ENCODE measurements at places on chromosomes 2 and 18.

DNA sequence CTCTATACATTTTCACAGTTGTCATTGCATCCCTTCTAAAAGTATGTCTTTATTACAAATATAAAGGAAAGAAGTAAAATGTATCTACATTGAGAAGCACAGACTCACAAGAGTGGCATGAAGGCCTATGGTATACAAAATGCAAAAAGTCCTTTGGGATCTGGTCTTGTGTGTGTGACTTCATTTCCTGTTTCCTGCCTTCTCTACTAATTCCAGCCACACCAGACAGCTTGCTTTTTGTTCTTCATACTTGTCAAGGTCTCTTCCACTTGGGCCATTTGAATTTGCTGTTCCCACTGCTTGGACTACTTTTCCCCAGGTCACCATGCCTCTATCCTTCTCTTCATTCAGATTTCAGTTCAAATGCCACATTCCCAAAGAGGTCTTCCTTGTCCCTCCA is 6.7 kb upstream of the PNO1 start:
- no peak for DNase-seq

DNA sequence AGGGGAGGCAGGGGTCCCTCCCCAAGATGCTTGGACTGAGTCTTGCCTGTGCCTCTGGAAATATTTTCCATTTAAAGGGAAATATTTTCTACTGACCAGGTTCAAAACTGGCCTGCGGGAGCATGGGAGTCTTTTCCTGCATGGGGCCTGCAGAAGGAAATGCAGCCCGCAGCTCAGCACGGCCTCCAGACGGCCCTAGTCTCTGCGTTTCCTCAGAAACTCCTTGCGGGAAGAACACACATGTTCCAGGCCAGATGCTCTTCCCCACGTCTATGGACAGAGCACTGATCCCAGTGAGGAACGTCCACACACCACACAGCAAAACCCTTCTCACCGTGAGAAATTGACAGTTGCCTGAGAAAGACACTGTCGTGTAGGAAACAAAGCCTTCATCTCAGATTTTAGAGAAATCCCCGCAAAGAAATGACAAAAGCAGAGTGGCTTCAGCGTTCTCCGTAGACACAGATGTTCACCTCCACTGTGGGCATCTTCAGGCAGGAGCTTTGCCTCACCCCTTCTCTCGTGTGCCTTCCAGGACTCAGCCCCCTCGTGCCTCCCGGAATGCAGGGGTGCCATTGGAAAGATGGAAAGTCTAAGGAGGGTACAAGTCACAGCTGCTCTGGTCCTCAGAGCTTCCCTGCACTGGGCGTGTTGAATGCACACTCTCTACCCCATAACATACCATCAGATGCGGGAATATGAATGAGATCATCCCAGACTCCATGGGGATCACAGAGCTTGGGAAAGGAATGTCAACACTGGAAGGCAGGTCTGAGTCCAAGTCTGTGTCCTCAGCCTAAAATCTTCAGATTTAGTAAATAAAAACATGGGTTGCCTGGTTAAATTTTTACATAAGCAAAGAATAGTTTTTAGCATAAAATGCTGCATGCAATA is 438.7 kb upstream of the SALL3 start:
- no peak for DNase-seq

DNA sequence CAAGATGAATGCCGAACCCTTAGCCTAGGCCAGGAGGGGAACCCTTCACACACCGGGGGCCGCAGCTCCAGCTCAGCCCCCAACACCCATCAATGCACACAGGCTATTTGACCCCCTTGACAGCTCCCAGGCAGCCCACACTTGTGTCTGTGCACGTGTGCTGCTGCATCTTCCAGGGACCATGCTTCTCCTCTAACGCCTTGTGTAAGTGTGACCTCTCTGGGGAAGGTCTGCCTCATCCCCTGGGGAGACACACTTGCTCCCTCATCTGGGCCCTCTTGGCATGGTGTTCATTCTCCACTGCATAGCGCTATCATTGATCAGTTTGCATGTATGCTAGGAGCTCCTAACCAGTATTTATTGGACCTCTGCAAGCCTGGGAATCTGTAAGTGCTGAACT is 120.0 kb upstream of the FHL2 start:
- no peak for DNase-seq

- peak; percentile 79 for DNase-seq
Measured at GRCh38 chr2:170770606-170771420, 635 bp downstream of the ERICH2 start.

GRCh38 chr2:40466332-40466906 is 14.5 kb upstream of the SLC8A1 start:
- no peak for DNase-seq

DNA sequence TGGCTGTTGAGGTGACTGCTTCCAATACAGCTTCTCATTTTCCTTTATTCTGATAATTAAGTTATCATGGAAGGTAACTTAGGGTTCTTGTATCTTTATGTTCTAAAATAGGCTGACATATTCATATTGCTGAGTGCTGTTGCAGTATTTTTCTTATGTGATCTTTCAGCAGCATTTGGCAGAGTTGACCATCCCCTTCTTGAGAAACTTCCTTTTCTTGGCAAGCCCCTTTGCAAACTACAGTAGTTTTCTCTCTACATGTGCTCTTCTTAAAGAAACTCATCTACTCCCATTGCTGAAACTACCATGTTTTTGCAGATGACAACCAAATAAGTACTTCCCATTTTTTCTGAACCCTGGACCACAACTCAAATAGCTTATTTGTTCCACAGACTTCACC is 476.5 kb upstream of the TRIB2 start:
- DNase-seq = no peak

- no peak for DNase-seq
Measured at GRCh38 chr2:17547237-17547636, 6.7 kb downstream of the VSNL1 start.

- no peak for DNase-seq
Measured at GRCh38 chr2:8412586-8412985, 269.3 kb upstream of the ID2 start.

- peak; percentile 69 for DNase-seq
Measured at GRCh38 chr18:55018602-55019001, 59.3 kb upstream of the CCDC68 start.

- no peak for DNase-seq
Measured at GRCh38 chr18:32889615-32890593, 117.1 kb upstream of the KLHL14 start.

- DNase-seq = peak; percentile 76
Measured at GRCh38 chr18:48152549-48152948, 222.1 kb upstream of the SMAD2 start.

DNA sequence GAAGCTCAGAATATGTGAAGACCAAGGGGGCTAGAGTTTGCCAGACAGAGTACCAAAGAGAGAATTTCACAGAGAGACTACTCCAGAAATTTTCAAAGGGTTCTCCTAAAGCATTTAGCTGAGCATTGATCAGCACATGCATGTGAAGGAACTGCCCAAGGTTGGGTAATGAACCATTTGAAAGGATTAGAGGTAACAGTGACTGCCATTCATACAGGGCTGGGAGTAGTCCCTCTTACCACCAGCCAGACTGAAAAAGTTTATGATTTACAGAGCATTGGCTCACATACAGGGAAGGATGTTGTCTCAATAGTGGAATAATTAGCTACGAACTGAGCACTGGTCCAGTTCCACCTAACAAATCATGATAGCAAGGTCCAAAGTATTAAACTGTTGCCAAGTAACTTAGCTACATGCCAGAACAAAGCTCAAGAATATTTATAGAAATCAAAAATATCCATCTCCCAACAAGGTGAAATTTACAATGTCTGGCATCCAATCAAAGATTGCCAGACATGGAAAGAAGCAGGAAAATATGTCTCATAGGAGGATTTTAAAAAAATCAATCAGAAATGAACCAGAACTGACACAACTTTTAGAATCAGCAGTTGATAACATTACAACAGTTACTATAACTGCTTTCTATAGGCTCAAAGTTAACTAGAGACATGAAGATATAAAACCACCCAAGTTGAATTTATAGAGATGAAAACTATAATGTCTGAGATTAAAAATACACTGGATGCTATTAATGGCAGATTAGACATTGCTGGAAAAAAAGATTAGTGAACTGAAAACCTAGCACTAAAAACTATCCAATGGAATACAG is 25.7 kb upstream of the RNF103 start:
- no peak for DNase-seq

GRCh38 chr2:42032745-42033144 is 15.1 kb upstream of the PKDCC start:
- DNase-seq = no peak

GRCh38 chr2:41779888-41780287 is 267.9 kb upstream of the PKDCC start:
- no peak for DNase-seq

- DNase-seq = no peak
Measured at GRCh38 chr18:5462227-5462626, 81.6 kb downstream of the EPB41L3 start.

- DNase-seq = no peak
Measured at GRCh38 chr2:232890536-232890895, 20.5 kb downstream of the SNORC start.

DNA sequence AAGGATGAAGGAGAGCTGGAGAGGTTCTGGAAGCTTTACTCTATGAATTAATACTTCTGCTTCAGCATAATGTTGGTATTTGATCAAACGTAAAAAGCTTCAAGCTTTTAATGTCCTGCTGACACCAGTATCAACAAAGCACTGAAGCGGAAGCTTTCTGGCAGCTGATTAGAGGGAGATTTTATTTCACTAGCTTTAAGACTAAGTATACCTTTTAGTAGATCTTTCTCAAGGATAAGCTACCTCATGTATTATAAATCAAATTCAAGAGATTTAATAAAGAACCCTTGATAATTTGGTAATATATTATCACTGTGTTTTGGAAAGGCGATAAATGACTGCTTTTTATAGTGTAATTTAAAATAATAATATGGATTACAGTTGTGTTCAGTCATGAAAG is 128.0 kb upstream of the CD302 start:
- no peak for DNase-seq

DNA sequence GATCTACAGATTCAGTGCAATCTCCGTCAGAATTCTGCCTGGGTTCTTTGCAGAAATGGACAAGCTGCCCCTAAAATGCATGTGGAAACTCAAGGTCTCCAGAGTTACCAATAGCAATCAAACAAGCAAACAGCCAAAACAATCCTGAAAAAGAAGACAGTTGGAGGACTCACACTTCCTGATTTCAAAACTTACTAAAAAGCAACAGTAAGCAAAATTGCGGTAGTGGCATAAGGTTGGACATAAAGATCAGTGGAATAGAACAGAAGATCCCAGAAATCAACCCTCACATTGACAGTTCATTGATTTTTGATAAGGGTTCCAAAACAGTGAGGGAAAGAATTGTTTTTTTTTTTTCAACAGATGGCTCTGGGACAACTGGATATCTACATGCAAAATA is 59.7 kb downstream of the NPPC start:
- no peak for DNase-seq

- no peak for DNase-seq
Measured at GRCh38 chr2:58701688-58702301, 460.7 kb upstream of the FANCL start.

DNA sequence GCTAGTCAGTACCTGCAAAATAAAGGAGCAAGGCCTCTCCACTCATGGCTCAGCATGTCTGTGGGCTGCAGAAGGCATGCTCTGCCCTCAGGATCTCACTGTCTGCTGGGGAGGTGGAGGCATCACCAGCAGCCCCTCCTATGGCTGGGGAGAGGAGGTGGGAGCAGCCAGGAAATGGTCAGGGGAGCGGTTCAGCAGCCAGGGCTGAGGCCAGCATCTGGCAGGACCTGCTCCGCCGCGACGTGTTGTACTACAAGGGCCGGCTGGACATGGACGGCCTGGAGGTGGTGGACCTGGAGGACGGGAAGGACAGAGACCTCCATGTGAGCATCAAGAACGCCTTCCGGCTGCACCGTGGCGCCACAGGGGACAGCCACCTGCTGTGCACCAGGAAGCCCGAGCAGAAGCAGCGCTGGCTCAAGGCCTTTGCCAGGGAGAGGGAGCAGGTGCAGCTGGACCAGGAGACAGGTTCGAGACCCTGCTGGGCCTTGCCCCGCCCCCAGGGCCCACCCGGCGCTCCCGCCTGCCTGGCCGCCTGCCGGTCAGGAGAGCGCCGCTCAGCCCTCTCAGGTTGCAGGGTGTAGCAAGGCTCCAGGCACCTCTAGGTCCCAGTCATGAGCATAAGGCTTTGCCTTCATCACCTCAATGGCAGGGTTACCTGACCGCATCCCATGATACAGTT is 49.0 kb downstream of the FAM168B start:
- no peak for DNase-seq

GRCh38 chr18:56323673-56324072 is 314.7 kb downstream of the TXNL1 start:
- no peak for DNase-seq

GRCh38 chr18:14974088-14974487 is 226.1 kb downstream of the ANKRD30B start:
- DNase-seq = no peak

GRCh38 chr18:79940126-79940813 is 11.2 kb downstream of the SLC66A2 start:
- no peak for DNase-seq

- no peak for DNase-seq
Measured at GRCh38 chr2:86021396-86022378, 84.0 kb downstream of the POLR1A start.

GRCh38 chr18:24490539-24490938 is 30.1 kb downstream of the HRH4 start:
- no peak for DNase-seq

DNA sequence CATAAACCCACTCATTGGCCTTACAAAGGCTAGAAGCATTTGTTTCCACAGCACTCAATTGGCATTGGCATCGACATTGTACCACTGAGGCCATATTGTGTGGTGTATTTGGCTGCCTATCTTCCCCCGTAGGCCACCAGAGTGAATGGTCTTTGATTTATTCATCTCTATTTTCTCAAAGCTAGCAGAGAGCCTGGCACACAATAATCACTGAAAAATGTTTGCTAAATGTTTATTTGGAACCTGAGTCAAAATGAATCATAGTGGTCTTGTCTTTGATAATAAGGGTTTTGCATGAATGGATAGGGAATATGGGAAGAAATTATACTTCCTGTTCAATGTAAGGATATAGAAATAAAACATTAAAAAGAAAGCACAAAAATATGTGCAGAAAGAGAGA is 107.3 kb upstream of the SLC8A1 start:
- no peak for DNase-seq

- no peak for DNase-seq
Measured at GRCh38 chr18:46246101-46246500, 141.9 kb downstream of the HAUS1 start.

- DNase-seq = no peak
Measured at GRCh38 chr2:174485788-174486562, 854 bp downstream of the GPR155 start.

- no peak for DNase-seq
Measured at GRCh38 chr2:30421604-30422443, 25.2 kb upstream of the LCLAT1 start.

DNA sequence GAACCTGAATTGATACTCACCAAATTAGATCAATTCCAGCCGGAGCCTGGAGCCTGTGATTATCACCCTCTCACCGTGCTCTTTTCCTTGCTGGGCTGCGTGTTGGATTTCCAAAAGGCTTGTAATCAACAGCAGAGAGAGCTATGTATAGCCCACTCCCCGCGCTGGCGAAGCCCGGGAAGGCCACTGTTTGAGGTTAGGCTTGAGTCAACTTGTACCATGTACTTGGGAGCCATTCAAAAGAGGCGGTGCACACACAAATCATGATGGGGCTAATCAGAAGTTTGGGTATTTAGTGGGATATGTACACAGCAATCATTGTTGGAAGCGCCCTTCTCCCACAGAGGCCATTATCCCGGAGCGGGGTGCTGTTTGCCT is 151.6 kb downstream of the GLI2 start:
- DNase-seq = no peak

- no peak for DNase-seq
Measured at GRCh38 chr18:78624646-78625279, 354.9 kb upstream of the SALL3 start.
